Stimulated activated naive CD4-positive, alpha-beta T cell (primary cell): ENCODE measurements at places on chromosomes 16 and 17.

DNA sequence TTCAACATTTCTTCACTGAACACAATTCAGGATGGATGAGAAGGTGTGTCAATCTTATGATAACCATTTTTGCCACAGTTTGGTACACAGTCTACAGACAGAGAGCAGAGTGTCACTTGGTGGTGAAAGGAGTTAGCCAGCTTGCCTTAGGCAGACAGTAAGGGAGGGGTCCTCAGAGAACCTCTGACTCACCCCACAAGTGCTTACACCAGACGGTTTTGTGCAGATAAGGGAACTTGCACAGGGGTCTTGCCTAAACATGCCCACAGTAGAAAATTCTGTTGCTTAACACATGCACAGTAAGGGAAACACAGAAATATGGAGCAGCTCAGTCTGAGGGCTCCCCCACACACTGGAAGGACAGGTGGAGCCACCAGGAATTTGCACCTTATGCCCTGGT is 204.5 kb upstream of the CDH8 start:
- DNase-seq = no peak

DNA sequence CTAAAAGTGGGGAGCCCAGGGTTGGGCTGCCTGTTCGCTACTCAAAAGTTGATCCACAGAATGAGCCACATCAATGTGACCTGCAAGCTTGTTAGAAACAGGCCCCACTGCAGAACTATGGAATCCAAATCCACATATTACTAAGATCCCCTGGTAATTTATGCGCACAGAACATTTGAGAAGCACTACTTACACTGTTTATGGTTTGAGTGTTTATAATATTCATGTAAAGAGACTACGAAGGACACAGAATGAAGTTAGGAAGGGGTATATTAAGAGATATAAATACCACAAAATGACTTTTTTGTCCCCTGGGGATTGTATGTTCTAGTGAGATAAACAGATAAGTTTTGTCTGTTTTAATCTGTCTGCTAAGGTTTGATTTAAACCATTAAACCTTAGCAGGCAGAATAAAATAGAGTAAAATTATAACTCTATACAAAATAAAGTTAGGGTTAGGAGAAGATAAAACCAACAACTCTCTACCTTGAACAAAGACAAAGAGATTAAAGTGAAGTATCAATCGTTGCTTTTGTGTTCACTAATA is 666.9 kb upstream of the SOX9 start:
- DNase-seq = no peak

DNA sequence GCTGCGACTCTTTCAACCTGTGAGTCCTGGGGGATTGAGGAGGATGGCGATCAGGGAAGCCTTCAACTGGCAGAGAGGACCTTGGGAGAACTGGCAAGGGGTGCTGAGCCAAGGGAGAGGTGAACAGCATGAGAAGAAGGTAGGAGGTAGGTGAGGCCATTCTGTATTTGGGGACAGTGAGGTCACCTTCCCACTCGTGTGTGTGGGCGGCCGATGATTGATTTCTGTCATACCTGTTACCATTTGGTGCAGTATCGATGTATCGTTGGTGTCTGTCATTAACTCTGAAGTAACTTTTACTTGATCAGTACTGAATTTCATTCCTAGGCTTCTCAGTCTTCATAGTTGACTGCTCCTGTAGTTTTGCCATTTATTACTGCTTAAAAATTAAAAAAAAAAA is 3.8 kb downstream of the ARSG start:
- DNase-seq = no peak

DNA sequence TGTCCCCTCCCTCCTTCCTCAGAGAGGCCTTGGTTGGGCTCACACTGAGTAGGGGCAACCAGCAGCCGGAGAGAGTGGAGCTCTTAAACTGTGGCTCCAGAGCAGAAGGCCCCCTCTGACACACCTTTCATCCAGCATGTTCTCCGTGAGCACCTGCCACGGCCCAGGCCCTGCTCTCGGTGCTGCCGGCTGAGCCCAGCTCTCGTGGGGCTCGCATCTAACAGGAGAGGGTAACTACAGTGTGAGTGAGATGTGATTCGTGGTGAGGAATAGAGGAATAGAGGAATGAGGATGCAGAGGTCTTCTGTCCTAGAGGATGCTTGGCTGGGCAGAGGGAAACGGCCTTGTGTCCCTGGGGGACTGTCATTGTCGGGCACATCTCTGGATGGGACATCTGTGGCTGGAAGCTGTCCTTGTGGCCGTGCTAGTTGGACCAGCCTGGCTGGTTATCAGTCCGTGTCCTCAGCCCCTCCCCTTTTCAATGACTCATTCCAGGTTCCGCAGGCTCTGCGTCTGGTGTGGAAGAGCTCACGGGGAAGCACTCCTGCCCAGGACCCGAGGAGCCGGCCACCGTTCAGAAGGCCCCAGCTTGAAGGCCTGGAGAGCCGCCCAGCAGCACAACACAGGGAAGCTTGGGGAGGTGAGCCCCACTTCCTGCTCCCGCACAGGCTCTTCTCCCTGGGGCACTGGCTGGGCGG is 11.9 kb upstream of the DNASE1 start:
- no peak for DNase-seq

DNA sequence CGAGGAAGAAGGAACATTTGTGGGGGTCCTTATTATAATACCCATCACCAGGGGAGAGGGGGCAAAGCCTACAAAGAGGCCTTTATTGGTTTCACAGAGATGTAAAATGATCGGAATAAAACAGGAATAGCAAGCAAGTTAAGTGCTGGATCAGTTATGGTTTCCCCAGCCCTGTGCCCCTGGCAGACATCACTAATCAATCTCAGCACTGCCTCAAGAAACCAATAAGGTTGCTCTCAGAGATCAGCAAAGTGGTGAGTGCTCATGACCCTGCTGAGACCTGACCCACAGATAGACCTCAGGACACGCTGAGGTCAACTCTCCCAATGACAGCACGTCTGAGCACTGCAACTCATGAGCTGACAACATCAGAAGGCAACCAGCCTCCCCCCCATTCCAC is 66.3 kb downstream of the ZNF423 start:
- no peak for DNase-seq

- DNase-seq = no peak
These were observed at the start of gene UTS2R for GRCh38 chr17:82371333-82372248. Gene UTS2R, plus strand, starts transcription at chr17:82371765. Its CDS starts 2,560 bp downstream, at chr17:82374325.

- no peak for DNase-seq
These were observed 107.1 kb downstream of the CLEC16A start for GRCh38 chr16:11051430-11051829.

- no peak for DNase-seq
These were observed 5.1 kb upstream of the MT3 start for GRCh38 chr16:56584276-56584675.

GRCh38 chr17:10698096-10698818 is 863 bp downstream of the ADPRM start:
- DNase-seq = no peak
